Hippocampal formation (tissue), 2 donors: ENCODE measurements at places on chromosomes 11 and 22.

DNA sequence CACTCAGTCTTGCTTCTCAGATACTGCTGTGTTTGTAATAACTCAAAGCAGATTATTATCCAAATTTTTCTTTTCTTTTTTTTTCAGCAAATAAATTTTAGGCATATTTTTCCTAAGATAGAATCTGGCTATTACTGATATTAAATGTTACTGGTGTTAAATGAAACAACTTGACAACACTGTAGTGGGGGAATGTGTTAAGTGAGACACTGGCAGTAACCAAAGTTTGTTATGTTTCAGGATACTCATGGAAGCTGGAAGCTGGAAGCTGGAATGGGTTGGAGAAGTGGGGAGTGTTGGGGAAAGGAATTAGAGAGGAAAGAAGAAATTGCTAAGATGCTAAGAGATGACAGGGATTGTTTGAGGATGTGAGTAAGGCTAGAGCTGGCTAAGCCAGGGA lies 24.9 kb downstream of the PGR start:
- DNase-seq, result no peak

- DNase-seq, result no peak
These were observed 14.5 kb downstream of the CRTAM start for GRCh38 chr11:122852796-122853160.

GRCh38 chr11:118705791-118706545 lies 26.5 kb upstream of the TREH start:
- peak; percentile 33 for DNase-seq

- DNase-seq, result no peak
These were observed 10.5 kb downstream of the EI24 start for GRCh38 chr11:125579811-125580210.

DNA sequence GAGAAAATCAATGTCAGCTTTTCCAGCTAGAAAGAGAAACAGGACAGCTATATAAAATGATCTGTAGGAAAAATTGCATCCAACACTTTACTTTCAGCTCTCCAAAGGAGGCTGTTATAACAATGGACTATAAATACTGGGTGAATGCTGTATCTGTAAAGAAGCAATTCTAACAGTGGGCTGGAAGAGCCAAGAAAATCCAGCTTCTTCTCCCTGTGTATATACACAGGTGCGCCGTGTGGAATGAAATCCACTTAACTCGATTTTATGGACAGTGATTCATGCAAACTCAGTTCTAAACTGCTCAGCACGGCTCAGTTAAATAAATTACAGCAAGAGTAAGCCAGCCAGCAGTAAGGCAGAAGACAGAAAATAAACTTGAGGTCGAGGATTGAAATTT lies 32.5 kb upstream of the LMO2 start:
- DNase-seq, result no peak

DNA sequence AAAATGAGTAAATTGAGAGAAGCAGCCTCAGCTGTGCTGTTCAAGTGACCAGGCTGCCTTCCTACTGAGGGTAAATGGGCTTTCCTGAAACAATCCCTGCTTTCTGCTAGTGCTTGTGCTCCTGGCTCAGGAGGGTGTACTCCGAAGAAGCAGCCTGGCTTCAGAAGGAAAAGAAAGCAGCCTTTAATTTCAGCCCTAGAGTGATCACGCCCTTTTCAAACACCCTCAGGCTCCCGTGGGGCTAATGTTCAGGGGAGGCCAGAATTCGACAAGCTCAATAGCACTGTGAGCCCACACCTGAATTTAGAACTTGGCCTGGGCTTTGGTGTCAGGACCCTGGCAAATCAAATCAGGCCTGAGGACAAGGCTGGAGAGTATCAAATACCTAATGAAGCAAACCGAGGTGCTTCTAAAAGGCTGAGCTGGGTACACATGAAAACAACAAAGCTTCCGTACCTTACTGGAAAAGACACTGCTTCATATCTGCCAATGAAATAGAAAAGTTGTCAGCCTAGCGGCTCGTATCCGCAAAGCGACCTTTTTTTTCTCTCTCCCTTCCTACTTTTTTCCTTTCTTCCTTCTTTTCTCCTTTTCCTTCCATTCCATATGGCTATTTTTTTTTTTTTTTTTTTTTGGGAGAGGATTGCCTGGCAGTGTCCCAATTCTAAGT lies 387.8 kb downstream of the SOX6 start:
- DNase-seq, result no peak
